IgD-negative memory B cell (primary cell): ENCODE measurements at places on chromosomes 16 and 17. TPM values are rescaled to one million over a fixed set of nuclear protein-coding genes. Genes with fewer than 3 reads are reported as not detected.

The NTN1 gene
- not detected for polyA plus RNA-seq

The TBC1D3D gene
- polyA plus RNA-seq, result not detected

The C1QL1 gene
- not detected for polyA plus RNA-seq

The C1QTNF8 gene
- not detected for polyA plus RNA-seq
